Natural killer cell (primary cell): ENCODE measurements at places on chromosomes 1 and 21.

- no peak overlapping the region for H3K27ac ChIP-seq
- DNase-seq, result no peak
- no peaks in the 10 kb centered on the region for H3K27me3 ChIP-seq
Measured at GRCh38 chr1:7476861-7477547, 294.1 kb upstream of the VAMP3 start.

GRCh38 chr1:241311056-241311746, 45.8 kb downstream of the RGS7 start:
- H3K4me1 ChIP-seq, result no peaks in the 10 kb centered on the region
- H3K27me3 ChIP-seq, result no peaks in the 10 kb centered on the region
- DNase-seq, result no peak
- H3K27ac ChIP-seq, result no peak overlapping the region
- H3K36me3 ChIP-seq, result no peaks in the 10 kb centered on the region

DNA sequence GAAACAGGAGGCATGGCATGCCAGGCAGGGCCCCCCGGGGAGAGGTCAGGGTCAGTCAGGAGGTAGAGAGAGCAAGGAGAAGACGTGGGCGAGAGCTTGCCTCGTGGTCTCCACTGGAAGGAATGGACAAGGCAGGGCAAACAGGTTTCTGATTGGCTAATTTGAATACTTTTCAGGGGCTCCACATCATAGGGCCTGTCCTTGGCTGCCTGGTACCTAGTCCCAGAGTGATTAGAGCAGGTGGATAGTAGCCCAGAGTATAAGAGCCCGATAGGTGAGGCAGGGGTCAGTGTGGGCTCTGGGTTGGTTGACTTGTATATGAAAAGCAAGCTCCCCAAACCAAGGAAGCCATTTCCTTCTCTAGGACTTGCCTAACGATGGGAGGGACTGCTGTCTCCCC, 178.6 kb downstream of the ZP4 start:
- no peaks in the 10 kb centered on the region for H3K36me3 ChIP-seq
- no peak overlapping the region for H3K27ac ChIP-seq
- no peaks in the 10 kb centered on the region for H3K4me1 ChIP-seq
- no peak for DNase-seq
- no peak overlapping the region for H3K4me3 ChIP-seq
- no peaks in the 10 kb centered on the region for H3K27me3 ChIP-seq

GRCh38 chr1:161378014-161378413, 10.3 kb upstream of the CFAP126 start:
- no peak overlapping the region for H3K4me3 ChIP-seq
- H3K27ac ChIP-seq, result no peak overlapping the region
- no peaks in the 10 kb centered on the region for H3K36me3 ChIP-seq
- DNase-seq, result no peak
- no peaks in the 10 kb centered on the region for H3K27me3 ChIP-seq
- H3K4me1 ChIP-seq, result no peaks in the 10 kb centered on the region

DNA sequence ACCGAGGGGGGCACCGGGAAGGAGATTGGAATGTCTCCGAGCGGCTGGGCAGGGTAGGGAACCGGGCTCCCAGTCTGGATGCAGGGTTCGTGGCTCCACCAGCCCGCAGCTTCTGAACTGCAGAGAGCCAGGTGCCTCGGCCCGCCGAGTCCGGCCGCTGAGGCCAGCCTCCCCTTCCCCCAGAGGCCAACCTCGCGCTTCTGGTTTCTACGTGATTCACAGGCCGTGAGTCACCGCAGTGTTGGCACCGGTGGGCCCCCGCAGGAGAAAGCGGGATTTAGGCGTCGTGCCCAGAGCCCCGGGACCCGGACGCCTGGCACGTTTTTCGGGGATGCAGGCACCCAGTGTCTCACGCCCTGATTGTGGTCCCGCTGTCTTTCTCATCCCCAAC, 458 bp downstream of the CRABP2 start:
- DNase-seq, result peak; percentile 44
- peaks cover 35% of the 10 kb centered on the region for H3K27me3 ChIP-seq
- no peaks in the 10 kb centered on the region for H3K36me3 ChIP-seq
- H3K27ac ChIP-seq, result no peak overlapping the region

GRCh38 chr21:37509802-37510393, 143.3 kb downstream of the DYRK1A start:
- peaks cover 97% of the 10 kb centered on the region for H3K36me3 ChIP-seq
- no peak overlapping the region for H3K27ac ChIP-seq
- H3K27me3 ChIP-seq, result no peaks in the 10 kb centered on the region
- DNase-seq, result no peak
- no peaks in the 10 kb centered on the region for H3K4me1 ChIP-seq

- no peaks in the 10 kb centered on the region for H3K27me3 ChIP-seq
- H3K36me3 ChIP-seq, result peaks cover 24% of the 10 kb centered on the region
- DNase-seq, result no peak
- H3K27ac ChIP-seq, result peak overlapping the region; percentile 98
- peaks cover 36% of the 10 kb centered on the region for H3K4me1 ChIP-seq
- peak overlapping the region; percentile 100 for H3K4me3 ChIP-seq
Measured at GRCh38 chr1:16441282-16441665, 750 bp downstream of the NECAP2 start.

DNA sequence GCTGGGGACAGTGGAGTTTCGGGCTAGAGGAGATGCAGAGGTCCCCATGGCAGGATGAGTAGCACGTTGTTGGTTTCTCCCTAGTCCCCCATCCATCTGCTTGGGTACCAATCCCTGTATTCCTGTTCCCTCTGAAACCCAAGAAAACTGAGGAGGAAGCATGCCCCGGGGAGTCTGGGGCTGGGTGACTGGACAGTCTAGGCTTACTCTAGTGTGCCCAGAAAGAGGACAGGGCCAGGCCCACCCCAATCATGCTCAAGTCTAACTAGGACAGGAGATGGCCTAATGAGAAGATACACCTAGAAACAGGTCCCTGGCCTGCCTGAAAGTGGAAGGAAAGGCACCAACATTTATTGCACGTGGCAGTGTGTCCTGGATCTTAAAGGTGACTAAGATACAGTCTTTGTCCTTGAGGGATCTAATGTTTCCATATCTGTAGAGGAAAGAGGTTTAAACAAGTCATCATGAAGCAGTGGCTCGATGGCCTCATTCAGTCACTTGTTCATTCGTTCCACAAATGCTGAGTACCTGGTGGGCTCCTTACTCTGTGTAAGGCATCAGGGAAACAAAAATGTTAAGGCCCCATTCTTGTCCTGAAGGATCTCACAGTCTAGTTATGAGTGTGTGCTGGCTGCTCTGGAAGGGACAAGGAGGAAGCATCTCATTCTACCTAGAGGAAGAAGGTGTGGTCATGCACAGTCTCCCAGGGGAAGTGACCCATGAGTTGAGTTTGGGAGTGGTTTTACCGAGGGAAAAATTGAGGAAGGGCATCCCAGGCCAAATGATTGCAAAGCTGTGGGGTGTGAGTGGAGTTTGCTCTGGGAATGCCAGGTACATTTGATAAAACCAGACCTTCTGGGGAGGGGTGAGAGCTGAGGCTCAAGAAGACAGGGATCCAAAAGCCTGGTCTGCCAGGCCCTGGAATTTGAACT, 10.0 kb downstream of the CDK18 start:
- H3K36me3 ChIP-seq, result no peaks in the 10 kb centered on the region
- no peak overlapping the region for H3K4me3 ChIP-seq
- DNase-seq, result no peak
- no peaks in the 10 kb centered on the region for H3K27me3 ChIP-seq
